ENCODE measurements at places on chromosomes 3 and 15. TPM values are rescaled to one million over a fixed set of nuclear protein-coding genes. Genes with fewer than 3 reads are reported as not detected.

- no peak for DNase-seq
Measured at GRCh38 chr3:128070898-128071591, 18.8 kb downstream of the SEC61A1 start.

DNA sequence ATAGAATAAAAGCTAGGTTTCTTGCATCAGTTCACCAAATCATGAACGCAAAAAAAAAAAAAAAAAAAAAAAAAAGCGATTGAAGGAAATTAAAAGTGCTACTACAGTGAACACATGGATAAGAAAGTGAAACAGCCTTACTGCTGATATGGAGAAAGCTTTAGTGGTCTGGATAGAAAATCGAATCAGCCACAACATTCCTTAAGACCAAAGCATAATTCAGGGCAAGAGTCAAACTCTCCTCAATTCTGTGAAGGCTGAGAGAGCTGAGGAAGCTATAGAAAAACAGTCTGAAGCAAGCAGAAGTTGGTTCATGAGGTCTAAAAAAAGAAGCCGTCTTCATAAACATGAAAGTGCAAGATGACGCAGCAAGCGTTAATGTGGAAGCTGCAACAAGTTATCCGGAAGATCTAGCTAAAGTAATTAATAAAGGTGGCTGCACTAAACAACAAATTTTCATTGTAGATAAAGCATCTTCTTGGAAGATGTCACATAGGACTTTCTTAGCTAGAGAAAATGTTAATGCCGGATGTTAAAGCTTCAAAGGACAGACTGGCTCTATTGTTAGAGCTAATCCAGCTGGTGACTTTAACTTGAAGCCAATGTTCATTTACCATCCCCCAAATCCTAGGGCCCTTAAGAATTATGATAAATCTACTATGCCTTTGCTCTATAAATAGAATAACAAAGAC, 19.2 kb downstream of the P3H2 start:
- peak; percentile 87 for DNase-seq

CLN6 gene
- total RNA-seq: 15.4 TPM

DNA sequence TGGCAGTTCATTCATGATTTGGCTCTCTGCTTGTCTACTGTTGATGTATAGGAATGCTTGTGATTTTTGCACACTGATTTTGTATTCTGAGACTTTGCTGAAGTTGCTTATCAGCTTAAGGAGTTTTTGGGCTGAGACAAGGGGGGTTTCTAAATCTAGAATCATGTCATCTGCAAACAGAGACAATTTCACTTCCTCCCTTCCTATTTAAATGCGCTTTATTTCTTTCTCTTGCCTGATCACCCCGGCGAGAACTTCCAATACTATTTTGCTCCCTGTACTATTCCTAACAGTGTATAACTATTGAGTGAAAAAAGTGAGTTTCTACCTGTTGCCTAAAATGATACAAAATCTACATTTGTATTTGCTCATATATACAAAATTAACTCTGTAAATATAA, 128.3 kb downstream of the ULK4 start:
- DNase-seq: no peak

DNA sequence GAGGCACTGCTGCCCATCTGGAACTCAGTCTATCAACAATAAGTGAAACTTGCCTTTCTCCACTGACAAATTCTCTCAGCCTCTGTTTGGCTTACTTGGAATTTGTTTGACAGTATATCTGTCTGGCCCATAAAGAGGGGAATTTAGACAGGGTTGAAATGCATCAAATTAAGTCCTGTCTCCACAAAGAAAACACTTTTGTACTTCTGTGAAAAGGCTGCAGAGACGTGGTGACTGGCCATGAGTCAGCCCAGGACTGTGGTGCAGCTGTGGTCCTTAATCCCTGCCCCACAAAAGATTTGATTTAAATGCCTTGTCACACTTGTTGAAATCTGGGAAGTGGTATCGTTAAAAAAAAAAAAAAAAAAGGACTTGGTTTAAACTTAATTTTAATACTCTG, 47.5 kb downstream of the RYR3 start:
- DNase-seq: no peak

GRCh38 chr15:40912478-40912877, 16.7 kb upstream of the DLL4 start:
- no peak for DNase-seq

GRCh38 chr3:177402533-177402932, 205.3 kb upstream of the TBL1XR1 start:
- no peak for DNase-seq

DNA sequence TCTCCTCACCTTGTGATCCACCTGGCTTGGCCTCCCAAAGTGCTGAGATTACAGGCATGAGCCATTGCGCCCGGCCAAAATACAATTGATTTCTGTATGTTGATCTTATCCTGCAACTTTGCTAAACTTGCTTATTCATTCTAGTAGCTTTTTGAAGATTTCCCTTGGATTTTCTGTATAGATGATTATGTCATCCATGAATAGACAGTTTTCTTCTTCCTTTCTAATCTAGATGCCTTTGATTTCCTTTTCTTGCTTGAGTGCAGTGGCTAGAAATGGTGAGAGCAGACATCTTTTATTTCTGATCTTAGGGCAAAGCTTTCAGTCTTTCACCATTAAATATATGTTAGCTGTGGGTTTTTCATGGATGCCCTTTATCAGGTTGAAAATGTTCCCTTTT, 4.4 kb upstream of the ELP6 start:
- DNase-seq: no peak

DNA sequence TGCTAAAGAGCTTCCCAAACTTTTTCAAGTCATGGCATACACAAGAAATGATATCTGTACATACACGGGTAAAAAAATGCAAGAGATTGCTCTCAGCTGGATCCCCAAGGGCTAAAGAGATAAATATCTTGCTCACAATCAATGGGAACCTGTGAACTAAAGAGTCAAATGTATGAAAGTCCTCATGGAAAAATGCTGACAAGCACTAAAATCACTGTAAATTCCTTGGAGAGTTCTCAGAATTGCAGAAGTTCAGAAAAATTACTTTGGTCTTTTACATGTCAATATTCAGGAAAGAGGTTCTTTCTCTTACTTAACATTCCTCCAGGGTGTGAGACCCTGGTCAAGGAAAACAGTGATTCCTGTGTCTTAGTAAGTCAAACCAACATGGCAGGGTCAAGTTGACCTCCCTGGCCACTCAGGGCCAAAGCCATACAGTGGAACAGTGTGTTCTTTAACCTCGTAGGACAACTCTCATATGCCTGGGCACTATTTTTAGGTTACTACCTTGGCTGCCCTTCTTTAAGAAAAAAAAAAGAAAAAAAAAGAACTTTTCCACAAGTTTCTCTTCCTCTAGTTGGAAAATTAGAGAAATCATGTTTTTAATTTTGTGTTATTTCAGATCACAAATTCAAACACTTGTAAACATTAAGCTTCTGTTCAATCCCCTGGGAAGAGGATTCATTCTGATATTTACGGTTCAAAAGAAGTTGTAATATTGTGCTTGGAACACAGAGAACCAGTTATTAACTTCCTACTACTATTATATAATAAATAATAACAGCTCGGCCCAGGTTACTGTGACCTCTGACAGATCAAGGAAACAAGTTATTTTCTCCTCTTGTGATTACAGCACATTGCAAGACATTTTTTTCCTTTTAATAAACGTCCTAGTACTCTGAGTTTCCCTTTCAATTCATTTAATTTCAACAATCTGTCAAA, 12.5 kb downstream of the SSR3 start:
- no peak for DNase-seq

TRAT1 gene
- not detected for total RNA-seq

- DNase-seq: no peak
Measured at GRCh38 chr3:42012383-42012934, 50.6 kb upstream of the ULK4 start.

All from astrocyte (in vitro differentiated cells and primary cell).